ENCODE measurements at places on chromosomes 1 and 21. TPM values are rescaled to one million over a fixed set of nuclear protein-coding genes. Genes with fewer than 3 reads are reported as not detected.

GRCh38 chr1:57881639-57882038 is 457.8 kb upstream of the DAB1 start:
- no peaks in the 10 kb centered on the region for H3K36me3 ChIP-seq
- no peaks in the 10 kb centered on the region for H3K4me1 ChIP-seq
- H3K4me3 ChIP-seq: no peak overlapping the region

GRCh38 chr1:60762911-60763310 is 319.4 kb upstream of the NFIA start:
- no peaks in the 10 kb centered on the region for H3K36me3 ChIP-seq
- no peaks in the 10 kb centered on the region for H3K4me1 ChIP-seq
- H3K4me3 ChIP-seq: no peak overlapping the region
- DNase-seq: no peak
- no peaks in the 10 kb centered on the region for H3K27me3 ChIP-seq

DNA sequence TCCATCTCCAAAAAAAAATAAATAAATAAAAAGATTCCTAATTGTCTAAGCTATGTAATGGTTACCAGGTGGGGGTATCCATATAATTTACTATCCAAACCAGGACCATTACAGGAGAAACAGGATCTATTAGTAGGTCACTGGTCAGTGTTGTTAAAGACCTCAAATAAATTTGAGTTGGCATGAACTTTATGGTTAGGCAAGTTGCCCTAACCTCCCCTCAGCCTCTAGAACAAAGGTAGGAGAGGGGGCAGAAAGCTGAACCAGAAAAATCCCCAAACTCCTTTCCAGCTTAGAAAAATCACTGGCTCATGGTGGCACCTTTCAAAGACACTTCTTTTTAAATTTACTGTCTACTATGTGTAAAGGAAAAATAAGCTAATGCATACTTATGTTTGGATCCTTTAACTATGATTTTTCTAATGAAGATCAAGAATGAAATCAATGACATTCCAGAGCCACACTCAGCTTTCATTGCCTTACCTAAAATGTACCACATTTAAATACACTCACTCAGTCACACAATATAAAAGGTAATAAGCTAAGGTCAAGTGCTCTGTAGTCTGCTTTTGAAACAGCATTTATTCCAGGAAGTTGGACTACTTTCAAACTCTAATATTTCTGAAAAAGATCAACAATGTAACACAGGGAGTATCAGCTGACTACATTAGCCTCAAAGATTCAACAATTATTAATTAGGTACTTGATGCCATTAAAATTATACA is 13.8 kb downstream of the EIF4G3 start:
- H3K4me1 ChIP-seq: peaks cover 20% of the 10 kb centered on the region
- no peaks in the 10 kb centered on the region for H3K27me3 ChIP-seq
- H3K27ac ChIP-seq: no peak overlapping the region
- DNase-seq: no peak
- no peak overlapping the region for H3K4me3 ChIP-seq

DNA sequence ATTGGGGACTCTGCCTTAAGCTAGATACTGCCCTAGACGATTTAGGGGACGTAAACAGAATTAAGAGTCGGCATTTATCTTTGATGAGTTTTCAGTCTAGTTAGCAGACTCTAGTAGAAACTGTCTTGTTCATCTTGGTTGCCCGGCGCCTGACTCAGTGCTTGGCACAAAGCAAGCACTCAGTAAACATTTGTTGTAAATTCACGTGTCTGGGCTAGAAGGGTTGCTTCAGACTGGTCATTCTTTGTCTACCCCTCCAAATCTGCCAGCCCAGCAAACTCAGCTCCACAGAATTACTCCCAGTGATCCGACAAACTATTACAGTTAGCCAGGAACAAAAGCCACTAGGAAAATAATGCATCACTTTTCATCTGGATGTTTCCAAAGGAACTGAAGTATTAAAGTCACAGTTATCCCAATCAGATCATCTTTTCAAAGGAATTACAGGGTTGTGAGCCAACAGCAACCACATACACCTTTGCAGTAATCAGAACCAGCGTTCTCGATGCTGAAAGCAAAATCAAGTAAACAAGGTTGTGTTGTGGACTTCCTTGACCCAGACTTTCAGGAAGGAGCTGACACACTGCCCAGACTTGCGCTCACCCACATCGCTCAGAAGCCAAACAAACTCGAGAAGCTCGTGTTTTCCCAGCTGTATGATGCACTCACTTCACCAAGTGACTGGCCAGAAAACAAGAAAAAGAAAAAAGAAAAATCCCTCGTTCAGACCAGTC is 66.5 kb upstream of the GADD45A start:
- H3K4me1 ChIP-seq: no peaks in the 10 kb centered on the region
- DNase-seq: no peak
- H3K27me3 ChIP-seq: peaks cover 23% of the 10 kb centered on the region
- no peak overlapping the region for H3K4me3 ChIP-seq
- no peaks in the 10 kb centered on the region for H3K36me3 ChIP-seq
- H3K27ac ChIP-seq: no peak overlapping the region

GRCh38 chr1:212101735-212102134 is 66.2 kb downstream of the DTL start:
- no peak for DNase-seq
- H3K36me3 ChIP-seq: peaks cover 91% of the 10 kb centered on the region
- no peak overlapping the region for H3K4me3 ChIP-seq
- H3K27me3 ChIP-seq: no peaks in the 10 kb centered on the region
- peak overlapping the region; percentile 81 for H3K27ac ChIP-seq

DNA sequence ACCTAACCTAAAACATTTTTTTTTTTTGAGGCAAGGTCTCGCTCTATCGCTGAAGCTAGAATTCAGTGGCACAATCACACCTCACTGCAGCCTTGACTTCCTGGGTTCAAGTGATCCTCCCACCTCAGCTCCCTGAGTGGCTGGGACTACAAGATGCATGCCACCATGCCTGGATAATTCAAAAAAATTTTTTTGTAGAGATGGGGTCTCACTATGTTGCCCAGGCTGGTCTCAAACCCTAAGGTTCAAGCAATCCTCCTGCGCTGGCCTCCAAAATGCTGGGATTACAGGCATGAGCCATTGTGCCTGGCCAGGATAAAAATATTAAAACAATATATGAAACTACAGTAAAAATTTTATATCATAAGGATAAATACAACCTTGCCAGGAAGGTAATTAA is 4.9 kb downstream of the LIX1L start:
- peaks cover 32% of the 10 kb centered on the region for H3K36me3 ChIP-seq
- no peak overlapping the region for H3K4me3 ChIP-seq
- DNase-seq: no peak
- no peaks in the 10 kb centered on the region for H3K27me3 ChIP-seq
- no peak overlapping the region for H3K27ac ChIP-seq

DNA sequence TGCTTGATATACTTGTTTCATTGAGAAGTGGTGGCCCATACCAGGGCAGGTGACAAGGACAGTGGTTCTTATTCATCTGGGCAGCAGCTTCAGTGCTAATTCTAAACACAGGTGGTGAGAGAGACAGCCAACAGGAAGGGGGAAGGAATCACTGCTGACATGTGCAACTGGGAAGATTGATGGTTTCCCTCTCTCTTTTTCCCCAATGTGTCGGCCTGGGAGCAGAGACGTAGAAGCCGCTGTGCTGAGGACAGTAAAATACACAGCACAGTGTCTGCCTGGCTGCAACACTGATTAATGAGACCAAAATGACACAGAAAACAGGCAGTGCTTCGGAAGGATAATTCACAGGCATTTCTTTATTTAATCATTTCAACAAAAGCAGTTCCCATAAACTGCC is 48.8 kb downstream of the WARS2 start:
- H3K4me3 ChIP-seq: no peak overlapping the region
- H3K4me1 ChIP-seq: no peaks in the 10 kb centered on the region
- DNase-seq: no peak
- no peaks in the 10 kb centered on the region for H3K27me3 ChIP-seq

DNA sequence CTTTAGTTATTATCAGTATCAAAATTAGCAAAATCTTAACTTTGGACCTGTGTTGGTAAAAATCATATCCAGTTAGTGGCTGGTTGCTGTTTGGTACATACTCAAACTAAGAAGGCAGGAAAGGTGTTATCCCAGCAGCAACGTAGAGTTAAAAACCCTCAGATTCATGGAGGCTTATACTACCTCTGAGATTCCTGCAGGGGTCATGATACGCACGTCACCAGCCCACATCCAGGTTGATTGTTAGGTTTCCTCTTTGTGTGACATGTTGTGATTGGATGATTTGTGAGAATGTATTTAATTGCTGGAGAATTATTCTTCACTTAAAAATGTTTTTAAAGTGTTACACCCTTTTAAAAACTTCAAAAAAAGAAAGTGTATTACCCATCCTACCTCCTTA is 423.3 kb upstream of the ADGRL2 start:
- no peaks in the 10 kb centered on the region for H3K36me3 ChIP-seq
- H3K27me3 ChIP-seq: no peaks in the 10 kb centered on the region
- no peak for DNase-seq
- no peaks in the 10 kb centered on the region for H3K4me1 ChIP-seq

- H3K27me3 ChIP-seq: no peaks in the 10 kb centered on the region
- peak overlapping the region; percentile 7 for H3K4me3 ChIP-seq
- peaks cover 31% of the 10 kb centered on the region for H3K4me1 ChIP-seq
- no peak for DNase-seq
Observed at GRCh38 chr1:16418823-16419425, 18.3 kb downstream of the SPATA21 start.

- H3K27ac ChIP-seq: no peak overlapping the region
- no peaks in the 10 kb centered on the region for H3K27me3 ChIP-seq
- H3K4me1 ChIP-seq: peaks cover 18% of the 10 kb centered on the region
- H3K4me3 ChIP-seq: no peak overlapping the region
Observed at GRCh38 chr1:211621447-211622198, 42.7 kb upstream of the SLC30A1 start.

DNA sequence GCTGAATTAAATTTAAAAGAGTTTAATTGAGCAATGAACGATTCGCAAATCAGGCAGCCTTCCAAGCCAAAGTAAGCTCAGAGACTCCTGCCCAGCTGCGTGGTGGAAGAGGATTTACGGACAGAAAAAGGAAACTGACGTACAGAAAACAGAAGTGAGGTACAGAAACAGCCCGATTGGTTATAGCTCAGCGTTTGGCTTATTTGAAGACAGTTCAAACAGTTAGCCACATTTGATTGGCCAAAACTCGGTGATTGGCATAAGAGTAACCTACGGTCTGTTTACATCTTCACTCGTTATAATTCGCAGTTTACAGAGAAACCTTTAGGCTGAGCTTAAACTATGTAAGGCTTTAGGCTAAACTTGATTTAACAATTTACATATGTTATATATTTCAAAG is 46.9 kb downstream of the CR1L start:
- no peak for DNase-seq
- no peak overlapping the region for H3K4me3 ChIP-seq
- H3K4me1 ChIP-seq: no peaks in the 10 kb centered on the region
- no peak overlapping the region for H3K27ac ChIP-seq
- H3K27me3 ChIP-seq: peaks cover 35% of the 10 kb centered on the region

GRCh38 chr1:224828691-224829090 is 100.8 kb upstream of the DNAH14 start:
- H3K4me1 ChIP-seq: no peaks in the 10 kb centered on the region
- no peaks in the 10 kb centered on the region for H3K36me3 ChIP-seq
- peaks cover 13% of the 10 kb centered on the region for H3K27me3 ChIP-seq
- no peak for DNase-seq

GRCh38 chr1:42430286-42431135 is 25.3 kb downstream of the ZMYND12 start:
- no peaks in the 10 kb centered on the region for H3K27me3 ChIP-seq
- no peak overlapping the region for H3K27ac ChIP-seq
- no peak overlapping the region for H3K4me3 ChIP-seq
- H3K4me1 ChIP-seq: peaks cover 1% of the 10 kb centered on the region
- DNase-seq: no peak

- no peak overlapping the region for H3K4me3 ChIP-seq
- H3K4me1 ChIP-seq: peaks cover 23% of the 10 kb centered on the region
- H3K27me3 ChIP-seq: no peaks in the 10 kb centered on the region
- H3K36me3 ChIP-seq: peaks cover 21% of the 10 kb centered on the region
- no peak overlapping the region for H3K27ac ChIP-seq
- no peak for DNase-seq
Observed at GRCh38 chr1:219188331-219188803, 14.7 kb downstream of the LYPLAL1 start.

- no peak overlapping the region for H3K4me3 ChIP-seq
- no peaks in the 10 kb centered on the region for H3K4me1 ChIP-seq
- no peak overlapping the region for H3K27ac ChIP-seq
- no peak for DNase-seq
Observed at GRCh38 chr1:47901001-47901575, 96.1 kb downstream of the TRABD2B start.

GRCh38 chr1:223203034-223203408 is 60.0 kb upstream of the TLR5 start:
- H3K4me1 ChIP-seq: peaks cover 6% of the 10 kb centered on the region
- H3K36me3 ChIP-seq: no peaks in the 10 kb centered on the region
- H3K27ac ChIP-seq: no peak overlapping the region
- peaks cover 7% of the 10 kb centered on the region for H3K27me3 ChIP-seq

GRCh38 chr21:45472445-45473365 is 67.7 kb downstream of the COL18A1 start:
- H3K4me3 ChIP-seq: no peak overlapping the region
- DNase-seq: no peak
- H3K27me3 ChIP-seq: no peaks in the 10 kb centered on the region
- H3K27ac ChIP-seq: no peak overlapping the region
- peaks cover 12% of the 10 kb centered on the region for H3K4me1 ChIP-seq
- no peaks in the 10 kb centered on the region for H3K36me3 ChIP-seq

DNA sequence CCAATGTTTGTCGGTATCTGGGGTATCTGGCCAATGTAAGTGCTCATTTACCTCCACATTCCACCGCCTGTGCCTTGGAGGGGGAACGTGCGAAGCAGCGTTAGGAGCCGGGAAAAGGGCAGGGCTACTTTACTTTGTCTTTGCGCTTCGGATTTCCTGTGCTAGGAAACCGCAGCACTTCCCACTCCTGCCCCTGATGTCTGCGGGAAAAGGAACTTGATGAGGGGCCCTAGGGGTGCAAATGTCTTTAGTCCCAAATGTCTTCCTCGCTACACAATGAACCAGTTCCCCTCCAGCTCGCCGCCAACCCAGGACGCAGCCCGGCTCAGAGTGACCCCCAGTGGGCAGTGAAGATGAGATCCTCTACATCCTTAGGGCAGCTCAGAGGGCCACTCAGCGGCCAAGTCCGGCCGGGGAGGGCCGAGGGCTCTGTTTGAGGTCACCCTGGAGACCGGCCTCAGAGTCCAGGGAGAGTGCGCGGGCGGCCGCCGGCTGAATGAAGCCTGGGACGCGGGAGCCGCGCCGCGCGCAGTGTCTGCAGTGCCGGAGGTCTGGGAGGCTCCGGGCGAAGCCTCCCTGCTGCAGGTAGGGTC is at the start of gene DYNLT5:
Gene DYNLT5 (plus strand): TSS at position 460 of the 593 bp plus-strand sequence. CDS start 2,200 bp downstream, outside the sequence.
- no peak for DNase-seq
- H3K27me3 ChIP-seq: peaks cover 76% of the 10 kb centered on the region
- H3K4me3 ChIP-seq: peak within 1 kb of the TSS; percentile 40
- peaks cover 12% of the 10 kb centered on the region for H3K4me1 ChIP-seq

The IL20 gene
- not detected for total RNA-seq

The ZNHIT6 gene
- total RNA-seq: 19.9 TPM

The CRB1 gene
- total RNA-seq: not detected

The C8B gene
- total RNA-seq: not detected

The FOXD2 gene
- 0.11 TPM for total RNA-seq

The GRIK3 gene
- total RNA-seq: not detected

The FCGR2B gene
- not detected for total RNA-seq

The SLC44A5 gene
- total RNA-seq: not detected

The S100A3 gene
- total RNA-seq: not detected

The IVL gene
- not detected for total RNA-seq

The ARHGEF16 gene
- total RNA-seq: not detected

The CLDN19 gene
- not detected for total RNA-seq

The SPRR2B gene
- total RNA-seq: not detected
